ENCODE measurements at places on chromosomes 1 and 21.
A peak's percentile ranks its signal among the peaks of the same experiment; 100 is the strongest.

GRCh38 chr1:157154940-157155514 is 16.8 kb upstream of the ETV3 start:
- H3K27ac ChIP-seq: no peak overlapping the region
- DNase-seq: no peak
- H3K27me3 ChIP-seq: peaks cover 45% of the 10 kb centered on the region
- peaks cover 43% of the 10 kb centered on the region for H3K4me1 ChIP-seq

DNA sequence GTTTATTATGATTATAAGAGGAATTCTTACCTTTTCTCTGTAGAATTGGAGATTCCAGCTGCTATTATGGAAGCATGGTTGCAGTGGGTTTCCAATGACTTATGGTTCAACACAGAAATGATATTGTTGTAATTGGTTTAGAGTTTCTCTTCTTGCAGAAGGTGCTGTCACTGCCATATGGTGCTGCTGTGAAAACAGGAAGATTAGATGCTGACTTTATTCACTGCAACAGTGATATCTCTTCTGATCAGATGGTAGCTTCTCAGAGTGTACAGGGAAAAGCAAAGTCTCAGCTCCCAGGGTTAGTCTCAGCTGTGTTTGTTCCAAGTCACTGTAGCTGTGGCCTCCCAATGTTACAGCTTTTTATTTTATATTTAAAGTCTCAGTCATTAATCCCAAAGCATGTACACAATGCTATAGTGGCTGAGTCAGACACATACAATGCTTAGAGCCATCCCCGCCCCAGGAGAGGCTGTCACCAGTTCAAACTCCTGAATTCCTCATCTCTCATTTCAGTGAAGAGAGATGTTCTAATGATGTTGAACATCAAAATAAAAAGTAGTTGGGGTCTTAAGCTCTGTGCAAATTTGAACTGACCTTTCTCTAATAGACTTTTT is 42.7 kb upstream of the RGS2 start:
- H3K4me1 ChIP-seq: no peaks in the 10 kb centered on the region
- H3K36me3 ChIP-seq: no peaks in the 10 kb centered on the region
- H3K4me3 ChIP-seq: no peak overlapping the region
- no peak for DNase-seq

- DNase-seq: no peak
- peak within 1 kb of the TSS; percentile 80 for H3K27ac ChIP-seq
- peaks cover 6% of the 10 kb centered on the region for H3K4me1 ChIP-seq
- peak within 1 kb of the TSS; percentile 9 for H3K4me3 ChIP-seq
- peaks cover 10% of the 10 kb centered on the region for H3K27me3 ChIP-seq
These were observed at the start of gene HOOK1 for GRCh38 chr1:59814901-59815825. Gene HOOK1 (plus strand): TSS chr1:59814949. CDS start chr1:59815118, 169 bp downstream.

DNA sequence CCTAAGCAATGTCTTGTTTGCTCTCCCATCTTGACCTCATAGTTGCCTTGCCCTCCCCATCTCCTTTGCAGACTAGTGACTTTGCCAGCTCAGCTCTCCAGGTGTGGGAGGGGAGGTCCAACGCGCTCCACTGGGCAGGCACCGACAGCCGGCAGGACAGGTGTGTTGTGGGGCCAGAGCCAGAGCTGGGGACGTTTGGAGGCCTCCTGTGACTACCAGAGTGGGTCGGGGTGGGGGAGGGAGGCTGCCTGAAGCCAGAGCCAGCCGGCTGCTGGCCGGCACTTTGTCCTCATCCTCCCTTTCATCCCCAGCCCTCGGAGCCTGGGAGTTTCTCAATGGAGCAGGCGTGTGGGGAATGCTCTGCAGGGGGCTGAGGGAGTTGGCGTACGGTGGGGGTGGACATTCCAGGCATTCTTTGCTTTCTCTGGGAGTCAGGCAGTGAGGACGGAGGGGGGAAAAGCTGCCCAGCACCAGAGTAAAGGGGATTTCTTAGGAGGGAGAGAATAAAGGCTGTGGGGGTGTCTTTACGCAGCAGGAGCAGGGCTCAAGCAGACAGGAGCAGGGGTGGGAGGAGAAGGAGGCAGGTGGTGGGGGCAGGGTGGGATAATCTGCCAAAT is 20.2 kb downstream of the NUAK2 start:
- peaks cover 32% of the 10 kb centered on the region for H3K4me1 ChIP-seq
- no peak overlapping the region for H3K4me3 ChIP-seq
- peaks cover 34% of the 10 kb centered on the region for H3K36me3 ChIP-seq

- H3K36me3 ChIP-seq: no peaks in the 10 kb centered on the region
- H3K4me1 ChIP-seq: no peaks in the 10 kb centered on the region
- DNase-seq: no peak
- peaks cover 4% of the 10 kb centered on the region for H3K27me3 ChIP-seq
- H3K27ac ChIP-seq: no peak overlapping the region
These were observed 86.2 kb downstream of the DAB1 start for GRCh38 chr1:57337623-57338022.

- H3K27ac ChIP-seq: no peak overlapping the region
- H3K36me3 ChIP-seq: no peaks in the 10 kb centered on the region
- no peak overlapping the region for H3K4me3 ChIP-seq
- H3K4me1 ChIP-seq: peaks cover 37% of the 10 kb centered on the region
- no peak for DNase-seq
These were observed 3.1 kb downstream of the DNAJB4 start for GRCh38 chr1:78007677-78008341.

- peaks cover 6% of the 10 kb centered on the region for H3K36me3 ChIP-seq
- no peak overlapping the region for H3K4me3 ChIP-seq
- peaks cover 10% of the 10 kb centered on the region for H3K4me1 ChIP-seq
- H3K27me3 ChIP-seq: no peaks in the 10 kb centered on the region
- DNase-seq: no peak
These were observed 82.1 kb downstream of the GFI1 start for GRCh38 chr1:92404661-92405060.

- no peaks in the 10 kb centered on the region for H3K27me3 ChIP-seq
- peak; percentile 81 for DNase-seq
- H3K27ac ChIP-seq: peak overlapping the region; percentile 99
These were observed 779 bp downstream of the SON start for GRCh38 chr21:33543505-33544129.

DNA sequence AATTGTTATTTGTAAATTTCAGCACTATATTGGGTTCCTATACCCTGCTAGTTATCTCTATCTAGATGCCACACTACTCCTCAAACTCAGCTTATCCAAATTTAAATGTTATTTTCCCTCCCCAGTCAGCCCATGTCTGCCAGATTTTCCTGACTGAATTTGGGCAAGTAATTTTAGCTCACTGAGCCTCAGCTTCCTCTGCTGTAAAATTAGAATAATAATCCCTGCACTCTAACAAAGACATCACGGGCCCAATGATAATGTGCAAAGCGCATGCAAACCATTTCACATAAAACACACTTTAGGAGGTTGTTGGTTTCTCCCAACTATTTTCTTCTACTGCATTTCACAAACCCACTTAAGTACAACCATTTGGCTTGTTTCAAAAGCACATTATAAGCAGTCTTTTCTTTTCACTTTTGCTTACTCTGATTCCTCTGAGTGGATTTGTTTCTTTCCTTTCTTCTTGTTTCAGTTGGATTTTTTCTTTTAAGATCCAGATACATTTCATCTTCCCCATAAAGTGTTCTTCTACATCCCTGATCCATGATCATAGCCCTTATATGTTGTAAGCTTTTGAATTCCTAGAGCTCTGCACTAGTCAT is 152.8 kb upstream of the DPT start:
- no peak overlapping the region for H3K27ac ChIP-seq
- H3K36me3 ChIP-seq: no peaks in the 10 kb centered on the region
- no peak for DNase-seq
- no peaks in the 10 kb centered on the region for H3K4me1 ChIP-seq
- H3K27me3 ChIP-seq: no peaks in the 10 kb centered on the region

DNA sequence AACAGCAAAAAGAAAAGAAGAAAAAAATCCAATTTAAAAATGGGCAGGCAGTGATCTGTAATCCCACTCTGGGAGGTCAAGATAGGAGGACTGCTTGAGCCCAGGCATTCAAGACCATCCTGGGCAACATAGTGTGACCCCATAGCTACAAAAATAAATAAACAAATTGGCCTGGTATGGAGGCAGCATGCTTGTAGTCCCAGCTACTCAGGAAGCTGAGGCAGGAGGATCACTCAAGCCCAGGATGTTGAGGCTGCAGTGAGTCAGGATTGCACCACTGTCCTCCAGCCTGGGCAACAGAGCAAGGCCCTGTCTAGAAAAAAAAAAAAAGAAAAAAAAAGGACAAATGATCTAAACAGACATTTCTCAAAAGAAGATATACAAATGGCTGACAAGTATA is 99.6 kb downstream of the EIF4G3 start:
- peaks cover 7% of the 10 kb centered on the region for H3K36me3 ChIP-seq
- peaks cover 7% of the 10 kb centered on the region for H3K4me1 ChIP-seq
- H3K27ac ChIP-seq: no peak overlapping the region
- DNase-seq: no peak
- no peaks in the 10 kb centered on the region for H3K27me3 ChIP-seq

DNA sequence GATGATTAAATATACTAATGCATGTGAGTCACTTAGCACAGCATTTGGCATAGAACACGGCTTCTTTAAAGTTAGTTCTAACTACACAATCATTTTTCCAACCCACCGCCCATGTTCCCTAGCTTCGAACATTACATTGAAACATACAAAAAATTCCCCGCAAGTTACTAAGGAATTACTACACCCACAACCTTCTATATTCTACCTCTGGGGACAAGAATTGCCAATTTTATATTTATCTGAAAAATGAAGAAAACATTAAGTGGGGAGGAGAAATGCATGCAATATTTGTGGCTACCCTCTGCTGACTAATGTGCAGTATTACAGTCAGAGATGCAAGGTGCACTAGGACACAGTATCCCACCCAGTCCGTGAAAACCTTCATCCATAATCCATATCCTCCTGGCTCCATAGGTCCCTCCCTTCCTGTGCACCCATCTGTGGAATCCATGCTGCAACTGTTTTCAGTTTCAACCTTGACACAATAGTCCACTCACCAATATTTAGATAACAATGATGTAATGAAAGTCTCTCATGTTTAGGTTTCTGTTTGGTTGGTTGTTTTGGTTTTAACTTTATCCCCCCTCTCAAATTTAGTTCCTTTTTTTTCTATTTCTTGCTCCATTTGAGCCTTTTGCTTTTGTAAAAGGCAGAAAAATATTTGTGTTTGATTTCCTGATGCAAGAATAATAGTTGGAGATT is 31.6 kb downstream of the RGS5 start:
- H3K27ac ChIP-seq: no peak overlapping the region
- no peak overlapping the region for H3K4me3 ChIP-seq
- peaks cover 9% of the 10 kb centered on the region for H3K27me3 ChIP-seq
- no peaks in the 10 kb centered on the region for H3K4me1 ChIP-seq

DNA sequence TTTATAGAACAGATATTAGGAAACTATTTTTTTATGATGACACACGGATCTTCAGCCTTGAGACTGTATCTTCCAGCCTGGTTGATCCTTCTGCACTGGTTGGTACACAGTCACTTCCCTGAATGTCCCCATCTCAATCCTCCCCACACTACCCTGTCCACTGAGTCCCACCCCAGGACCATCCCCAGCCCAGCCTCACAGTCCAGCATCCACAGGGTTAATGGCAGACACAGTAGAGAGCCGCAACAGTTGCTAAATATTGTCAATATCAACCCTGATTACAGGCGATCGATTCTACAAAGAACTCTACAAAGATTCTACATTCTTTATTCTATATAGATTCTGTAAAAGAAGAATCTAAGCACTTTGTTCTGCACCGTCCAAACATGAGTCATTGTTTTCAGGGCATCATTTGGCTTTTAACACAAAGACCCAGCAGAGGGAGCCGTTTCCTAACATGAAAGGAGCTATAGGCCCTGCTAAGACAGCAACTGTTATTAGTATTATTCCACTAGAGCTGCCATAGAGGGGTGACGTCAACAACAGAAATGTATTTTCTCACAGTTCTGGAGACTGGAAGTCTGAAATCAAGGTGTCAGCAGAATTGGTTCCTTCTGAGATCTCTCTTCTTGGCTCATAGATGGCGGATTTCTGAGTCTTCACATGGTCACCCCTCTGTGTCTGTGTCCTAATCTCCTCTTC is 30.1 kb upstream of the IFNAR2 start:
- H3K27me3 ChIP-seq: peaks cover 23% of the 10 kb centered on the region
- peaks cover 27% of the 10 kb centered on the region for H3K4me1 ChIP-seq
- H3K4me3 ChIP-seq: no peak overlapping the region

DNA sequence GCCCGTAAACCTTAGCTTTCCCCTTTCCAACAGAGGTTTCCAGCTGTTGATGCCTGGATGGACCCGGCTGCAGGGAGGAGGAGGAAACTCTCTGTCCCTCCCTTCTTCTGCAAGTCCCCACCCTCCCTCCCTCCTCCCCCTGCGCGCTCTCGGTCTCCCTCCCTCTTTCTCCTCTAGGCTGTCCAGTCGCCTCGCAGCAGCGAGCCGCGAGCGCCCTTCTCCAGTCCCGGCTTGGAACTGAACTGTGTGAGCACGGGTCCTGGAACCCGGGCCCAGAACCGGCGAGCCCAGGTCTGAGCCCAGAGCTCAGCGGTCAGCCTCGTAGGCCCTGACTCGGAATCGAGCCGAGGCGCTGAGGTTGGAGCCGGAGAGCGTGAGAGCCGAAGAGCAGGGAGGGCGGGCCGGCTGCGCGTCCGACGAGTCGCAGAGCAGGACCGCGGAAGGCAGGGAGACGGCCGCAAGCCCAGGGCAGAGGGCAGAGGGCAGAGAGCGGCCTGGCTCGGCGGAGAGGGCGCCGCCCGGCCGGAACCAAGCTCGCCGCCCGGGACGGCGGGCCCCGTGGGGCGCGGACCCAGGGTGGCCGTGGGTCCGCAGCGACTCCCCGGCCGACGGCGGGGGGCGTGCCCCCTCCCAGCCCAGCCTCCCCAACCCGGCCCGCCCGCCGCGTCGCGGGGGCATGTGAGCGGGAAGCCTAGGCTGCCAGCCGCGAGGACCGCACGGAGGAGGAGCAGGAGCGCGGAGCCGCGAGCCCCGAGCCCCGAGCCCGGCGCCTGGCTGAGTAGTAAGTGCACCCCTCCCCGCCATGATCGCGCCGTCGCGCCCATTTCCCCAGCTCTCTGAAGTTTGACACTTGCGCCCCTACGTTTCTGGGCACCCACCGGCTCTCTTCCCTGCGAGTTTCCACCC is at the start of gene SOX13:
TSS of gene SOX13 (plus strand) at position 185 of the 906 bp plus-strand sequence. CDS start 39,801 bp downstream, outside the sequence.
- H3K27ac ChIP-seq: no peak within 1 kb of the TSS
- DNase-seq: peak; percentile 30
- H3K36me3 ChIP-seq: no peaks in the 10 kb centered on the region
- peaks cover 22% of the 10 kb centered on the region for H3K4me1 ChIP-seq
- H3K27me3 ChIP-seq: peaks cover 95% of the 10 kb centered on the region
- H3K4me3 ChIP-seq: peak within 1 kb of the TSS; percentile 63

Data from activated naive CD4-positive, alpha-beta T cell treated with anti-CD3 and anti-CD28 coated beads, Interleukin-2, amount 10 ng/mL, durations not matched to agents 7 days and 5 days (primary cell).